Fibroblast of the aortic adventitia (primary cell): ENCODE measurements at places on chromosomes 7 and 10.

DNA sequence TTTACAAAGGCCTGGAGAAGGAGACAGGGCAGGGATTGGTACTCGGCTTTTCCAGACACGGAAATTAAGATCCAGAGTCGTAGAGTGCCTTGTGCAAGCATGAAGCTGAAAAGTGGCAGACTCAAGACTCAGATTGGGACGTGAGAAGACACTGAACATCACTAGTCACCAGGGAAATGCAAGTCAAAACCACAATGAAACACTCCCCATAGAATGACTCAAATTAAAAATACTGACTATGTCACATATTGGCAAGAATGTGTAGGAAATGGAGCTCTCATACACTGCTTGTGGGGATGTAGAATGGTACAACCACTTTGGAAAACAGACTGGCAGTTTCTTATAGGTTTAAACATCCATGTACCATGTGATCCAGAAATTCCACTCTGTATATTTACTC, 472.0 kb downstream of the RPS24 start:
- no peak for DNase-seq

DNA sequence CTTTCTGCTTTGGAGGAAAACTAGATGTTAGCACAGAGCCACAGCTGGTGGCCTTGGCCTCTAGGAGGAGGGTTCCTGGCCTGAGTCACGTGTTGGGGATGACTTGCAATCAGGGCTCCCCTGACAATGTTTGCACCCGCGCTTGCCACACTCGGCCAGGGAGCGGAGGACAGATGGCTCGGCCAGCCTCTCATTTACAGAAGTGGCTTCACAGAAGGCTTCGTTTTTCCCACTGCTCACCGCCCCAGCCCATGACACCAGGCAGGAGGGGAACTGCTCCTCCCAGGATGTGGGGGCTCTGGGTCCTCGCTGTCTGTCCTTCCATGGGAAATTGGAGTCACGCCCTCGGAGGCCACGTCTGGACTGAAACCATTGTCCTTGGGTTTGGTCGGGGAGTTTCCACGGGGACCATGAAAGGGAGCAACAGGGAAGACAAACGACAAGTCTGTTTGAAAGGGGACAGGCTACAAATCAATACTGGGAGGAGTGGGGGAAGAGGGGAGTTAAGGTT, 49.6 kb upstream of the UBE3C start:
- DNase-seq: no peak

- DNase-seq: peak; percentile 45
Measured at GRCh38 chr7:94439893-94440381, 45.2 kb downstream of the COL1A2 start.

DNA sequence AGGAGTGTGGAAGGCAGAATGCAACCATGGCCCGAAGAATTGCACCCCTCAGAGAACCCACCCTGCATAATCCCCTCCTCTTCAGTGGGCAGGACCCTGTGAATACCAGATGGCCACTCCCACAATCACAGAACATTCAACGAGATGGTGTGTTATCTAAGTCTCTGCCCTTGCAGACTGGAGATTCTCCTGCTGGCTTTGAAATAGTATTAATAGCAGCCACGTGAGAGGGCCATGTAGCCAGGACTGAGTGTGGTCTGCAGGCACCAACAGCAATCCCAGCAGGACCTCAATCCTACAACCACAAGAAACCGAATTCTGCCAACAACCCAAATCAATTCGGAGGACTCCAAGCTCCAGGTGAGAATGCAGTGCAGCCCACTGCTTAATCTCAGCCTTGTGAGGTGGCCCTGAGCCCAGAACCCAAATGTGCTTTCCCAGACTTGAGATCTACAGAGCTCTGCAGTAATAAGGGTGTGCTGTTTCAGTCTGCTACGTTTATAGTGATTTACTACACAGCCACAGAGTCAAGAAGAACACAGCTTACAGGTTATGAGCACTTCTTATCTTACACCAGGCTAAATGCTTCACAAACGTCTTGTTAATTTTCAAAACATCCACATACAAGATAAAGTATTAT, 72.1 kb downstream of the VOPP1 start:
- no peak for DNase-seq

DNA sequence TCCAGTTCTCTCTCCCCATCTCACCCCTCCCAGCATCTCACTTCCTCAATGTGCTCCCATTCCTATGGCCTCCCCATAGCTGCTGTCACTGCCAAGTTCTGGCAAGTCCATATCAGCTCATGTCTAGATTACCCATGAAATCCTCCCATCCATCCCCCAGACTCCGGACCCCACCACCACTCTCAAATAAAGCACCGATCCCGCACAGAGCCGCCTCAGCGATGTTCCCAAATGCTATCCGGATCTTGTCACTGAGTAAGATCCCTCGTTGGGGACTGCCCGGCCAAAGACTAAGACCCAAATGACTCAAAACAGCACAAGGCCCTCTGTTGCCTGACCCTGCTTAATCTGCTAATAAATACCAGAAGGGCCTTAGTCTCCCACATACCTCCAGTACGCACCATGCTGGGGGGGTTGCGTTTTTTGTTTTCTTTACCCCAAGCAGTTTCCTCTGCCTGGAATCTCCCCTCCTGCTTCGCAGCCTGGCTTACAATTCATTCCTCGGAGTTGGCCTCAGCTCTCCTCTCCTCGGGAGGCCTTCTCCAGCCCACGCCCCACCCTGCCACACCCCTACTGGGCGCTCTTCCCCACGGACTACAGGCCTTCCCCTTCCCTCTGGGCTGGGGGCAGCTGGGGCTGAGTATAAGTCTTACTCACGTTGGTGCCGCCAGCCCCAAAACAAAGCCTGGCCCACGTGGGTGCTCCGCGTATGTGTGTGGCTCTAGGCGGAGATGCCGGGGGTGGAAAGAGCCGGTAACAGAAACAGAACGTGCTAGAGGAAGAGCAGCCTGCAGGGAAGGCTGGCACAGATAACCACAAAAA, 1.8 kb upstream of the DUSP5 start:
- DNase-seq: peak; percentile 92

DNA sequence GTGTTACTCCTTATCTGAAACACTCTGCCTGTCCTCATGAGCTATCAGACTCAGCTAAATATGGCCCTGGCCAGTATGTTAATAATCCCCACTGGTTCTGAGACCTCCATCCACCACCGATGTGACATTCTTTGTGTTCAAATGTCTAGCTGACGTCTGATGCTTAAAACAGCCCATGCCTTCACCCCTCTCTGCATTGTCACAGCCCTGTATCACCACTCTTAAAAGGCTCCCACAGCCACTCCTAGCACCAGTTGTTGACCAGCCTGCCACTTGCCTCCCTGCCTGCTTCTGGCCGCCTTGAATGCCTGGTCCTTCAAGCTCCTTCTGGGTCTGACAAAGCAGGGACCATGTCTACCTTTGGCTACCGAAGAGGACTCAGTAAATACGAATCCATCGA, at the start of gene LMOD2:
TSS of gene LMOD2 (plus strand) at position 253 of the 400 bp plus-strand sequence. CDS start at position 351, 98 bp downstream.
- no peak for DNase-seq

- no peak for DNase-seq
Measured at GRCh38 chr10:14654821-14655382, 119.8 kb downstream of the FAM107B start.

DNA sequence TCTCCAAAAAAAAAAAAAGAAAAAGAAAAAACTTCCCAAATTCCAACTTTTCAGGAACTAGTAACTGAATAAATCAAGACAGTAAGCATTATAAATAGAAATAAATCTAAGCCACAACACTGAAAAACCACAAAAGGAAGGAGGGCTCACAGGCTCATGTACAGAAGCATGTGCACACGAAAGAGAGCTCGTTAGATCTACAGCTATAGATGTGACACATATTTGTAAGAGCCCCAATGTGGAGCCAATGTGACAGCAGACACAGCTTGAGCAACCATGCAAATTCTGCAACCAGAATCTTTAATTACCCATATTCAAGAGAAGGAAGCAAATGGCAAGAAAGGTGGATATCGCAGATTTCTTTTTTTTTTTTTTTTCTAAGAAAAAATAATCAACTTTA, 94.7 kb downstream of the SORBS1 start:
- DNase-seq: no peak

DNA sequence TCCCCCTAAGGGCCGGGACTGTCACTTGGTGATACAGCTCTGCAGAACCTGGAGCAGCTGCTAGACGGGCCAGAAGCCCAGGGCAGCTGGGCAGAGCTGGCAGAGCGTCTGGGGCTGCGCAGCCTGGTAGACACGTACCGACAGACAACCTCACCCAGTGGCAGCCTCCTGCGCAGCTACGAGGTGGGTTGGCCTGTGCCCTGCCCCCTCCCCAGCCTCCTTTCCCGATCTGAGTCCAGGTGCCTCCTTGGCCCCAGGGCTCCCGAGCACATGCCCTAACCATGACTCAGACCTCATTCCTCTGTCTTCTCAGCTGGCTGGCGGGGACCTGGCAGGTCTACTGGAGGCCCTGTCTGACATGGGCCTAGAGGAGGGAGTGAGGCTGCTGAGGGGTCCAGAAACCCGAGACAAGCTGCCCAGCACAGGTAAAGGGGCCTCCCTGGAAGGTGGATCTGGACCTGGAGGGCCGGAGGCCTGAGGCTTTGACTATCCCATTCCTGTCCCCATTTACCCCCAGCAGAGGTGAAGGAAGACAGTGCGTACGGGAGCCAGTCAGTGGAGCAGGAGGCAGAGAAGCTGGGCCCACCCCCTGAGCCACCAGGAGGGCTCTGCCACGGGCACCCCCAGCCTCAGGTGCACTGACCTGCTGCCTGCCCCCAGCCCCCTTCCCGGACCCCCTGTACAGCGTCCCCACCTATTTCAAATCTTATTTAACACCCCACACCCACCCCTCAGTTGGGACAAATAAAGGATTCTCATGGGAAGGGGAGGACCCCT, 6.4 kb downstream of the NFKB2 start:
- peak; percentile 27 for DNase-seq

GRCh38 chr10:62384057-62384446, 9.9 kb downstream of the ZNF365 start:
- peak; percentile 76 for DNase-seq

- DNase-seq: no peak
Measured at GRCh38 chr10:110613996-110614495, 30.1 kb upstream of the RBM20 start.

DNA sequence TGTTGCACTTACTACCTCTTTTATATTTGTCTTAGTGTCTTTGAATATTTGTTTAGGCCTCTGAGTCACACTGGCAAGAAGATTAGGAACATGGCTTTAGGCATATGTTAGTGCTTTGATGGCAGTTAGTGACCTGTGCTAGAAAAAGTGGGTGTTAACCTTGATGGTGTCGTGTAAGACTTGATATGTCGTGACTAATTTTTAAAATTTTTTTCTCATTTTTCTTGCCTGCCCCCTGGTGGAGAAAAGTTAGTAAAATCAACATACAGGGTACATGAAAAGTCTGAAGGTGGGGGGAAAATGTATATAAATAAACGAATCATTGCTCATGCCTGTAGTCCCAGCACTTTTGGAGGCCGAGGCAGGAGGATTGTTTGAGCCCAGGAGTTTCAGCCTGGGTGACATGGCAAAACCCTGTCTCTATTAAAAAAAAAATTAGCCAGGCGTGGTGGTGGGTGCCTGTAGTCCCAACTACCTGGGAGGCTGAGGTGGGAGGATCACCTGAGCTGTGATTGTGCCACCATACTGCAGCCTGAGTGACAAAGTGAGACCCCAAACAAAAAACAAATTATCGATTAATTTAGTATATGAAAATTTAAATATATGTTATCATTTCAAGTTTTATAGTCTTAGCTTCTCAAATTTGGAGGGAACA, 44.6 kb downstream of the TAX1BP1 start:
- DNase-seq: peak; percentile 73

GRCh38 chr7:152956006-152956405, 196.5 kb downstream of the ACTR3B start:
- DNase-seq: no peak

GRCh38 chr10:63256009-63256773, 123.1 kb downstream of the NRBF2 start:
- DNase-seq: peak; percentile 68

GRCh38 chr7:148865283-148865682, 18.8 kb downstream of the EZH2 start:
- DNase-seq: no peak

- peak; percentile 40 for DNase-seq
Measured at GRCh38 chr7:135925210-135925609, 51.9 kb downstream of the MTPN start.

DNA sequence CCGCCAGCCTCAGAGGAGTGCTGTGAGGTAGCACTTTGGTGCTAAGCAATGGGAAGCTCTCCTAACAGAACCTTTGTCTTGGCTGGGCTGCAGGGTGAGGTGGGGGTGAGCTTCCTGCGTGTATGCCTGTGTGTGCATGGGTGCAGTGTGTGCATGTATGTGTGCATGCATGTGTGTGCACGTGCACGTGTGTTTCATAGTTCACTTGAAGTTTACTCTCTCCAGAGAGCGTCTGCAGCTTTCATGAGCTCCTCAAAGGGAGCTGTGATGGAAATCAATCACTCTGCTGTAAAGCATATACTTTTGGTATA, 4.9 kb upstream of the ZNF467 start:
- no peak for DNase-seq

GRCh38 chr7:151599401-151600227, 79.9 kb upstream of the RHEB start:
- peak; percentile 94 for DNase-seq

GRCh38 chr10:131249955-131250344, 61.6 kb downstream of the TCERG1L start:
- no peak for DNase-seq

DNA sequence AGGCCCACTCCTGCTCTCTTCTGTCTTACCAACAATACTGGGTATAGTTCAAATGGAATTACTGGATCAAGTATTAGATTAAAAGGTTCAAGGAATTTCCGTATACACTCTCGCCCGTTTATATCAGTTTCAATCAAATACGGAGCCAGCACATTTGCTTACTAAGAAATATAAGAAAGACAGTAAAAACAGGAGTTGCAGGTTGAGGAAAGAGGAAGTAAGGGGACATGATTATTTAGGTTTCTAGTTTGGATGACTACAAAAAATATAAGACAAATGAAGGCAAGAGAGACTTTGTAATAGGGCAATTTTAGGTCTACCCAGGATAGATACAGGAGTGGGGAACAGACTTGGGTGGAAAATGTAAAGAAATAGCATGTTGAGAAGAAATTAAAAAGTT, 109.9 kb upstream of the ABI1 start:
- no peak for DNase-seq

DNA sequence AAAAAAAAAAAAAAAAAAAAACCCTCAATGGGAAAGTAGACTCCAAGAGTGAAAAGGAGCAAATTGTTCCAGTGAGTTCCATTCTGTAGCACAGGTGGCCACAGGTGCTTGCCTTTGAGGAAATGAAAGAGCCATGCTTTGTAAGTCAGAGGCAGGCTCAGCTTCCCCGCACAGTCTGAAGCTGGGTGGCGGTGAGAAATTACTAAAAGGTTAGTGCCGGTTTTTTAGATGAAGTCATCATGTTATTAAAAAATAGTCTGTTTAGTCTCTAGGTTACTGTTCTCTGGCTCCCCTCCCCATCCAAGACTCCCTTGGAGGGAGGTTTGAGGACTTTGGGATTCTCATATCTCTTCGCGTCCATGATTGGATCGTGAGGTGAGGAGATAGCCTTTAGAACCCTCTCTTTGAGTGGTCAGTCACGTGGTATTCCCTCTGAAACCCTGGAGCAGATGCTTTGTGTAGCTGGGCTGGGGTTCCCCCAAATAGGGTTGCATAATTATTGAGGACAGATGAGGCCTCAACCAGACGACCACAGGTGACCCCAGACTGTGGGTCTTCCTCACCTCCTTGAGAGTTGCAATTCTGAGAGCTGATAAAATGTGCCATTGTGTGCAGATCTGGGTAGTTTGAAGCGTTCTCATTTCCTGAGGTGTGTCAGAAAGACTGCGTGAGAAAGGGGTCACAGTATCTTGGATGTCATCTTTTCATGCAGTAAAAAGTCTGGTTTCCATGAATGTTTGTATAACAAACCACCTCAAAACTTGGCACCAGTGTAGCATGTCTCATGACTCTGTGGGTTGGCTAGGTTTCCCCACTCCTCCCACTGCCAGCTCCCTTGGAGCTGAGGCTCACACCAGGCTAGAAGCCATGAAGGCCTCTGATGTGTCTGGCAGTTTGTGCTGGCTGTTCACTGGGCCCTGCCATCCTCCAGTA, 27.1 kb downstream of the OGDH start:
- DNase-seq: peak; percentile 100
